ENCODE measurements at places on chromosomes 2 and 18.

GRCh38 chr2:237602409-237602808 lies 11.9 kb upstream of the RAB17 start:
- DNase-seq = no peak

GRCh38 chr2:100965596-100965995 lies 36.5 kb upstream of the RPL31 start:
- no peak for DNase-seq

DNA sequence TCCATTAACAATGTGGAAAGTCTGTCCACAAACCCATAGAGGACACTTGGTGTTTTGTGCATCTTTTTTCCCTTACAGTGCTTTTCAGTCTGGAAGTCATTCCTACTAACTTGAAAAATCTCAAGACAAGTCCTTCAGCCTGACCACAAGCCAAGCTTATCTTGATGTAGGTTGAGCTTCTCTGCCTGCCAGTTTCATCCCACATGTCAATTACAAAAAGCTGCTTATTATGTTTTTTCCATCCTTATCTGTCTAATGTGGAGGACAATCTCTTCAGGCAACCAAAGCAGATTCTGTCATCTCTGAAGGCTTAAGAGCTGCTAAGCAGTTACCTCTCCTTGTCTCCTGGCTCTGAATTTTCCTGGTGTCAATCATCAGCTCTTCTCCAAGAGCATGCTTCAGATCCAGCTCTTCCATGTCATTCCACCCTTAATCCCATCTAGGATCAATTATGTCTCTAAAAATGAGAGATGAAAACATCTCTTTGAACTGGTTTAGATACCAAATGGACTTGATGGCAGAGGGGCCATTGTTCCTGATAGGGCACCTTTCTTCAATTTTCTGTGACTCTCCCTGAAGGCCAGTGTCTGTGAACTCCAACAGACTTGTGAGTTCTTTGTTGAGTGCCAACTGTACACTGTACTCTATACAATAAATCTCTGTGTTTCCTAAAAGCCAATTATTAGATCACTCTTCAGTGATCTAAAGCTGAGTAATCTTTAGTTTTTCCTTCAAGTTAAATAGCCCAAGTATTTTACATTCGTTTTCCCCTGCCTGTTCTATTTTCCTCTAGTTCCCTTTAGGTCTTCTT lies 208.6 kb downstream of the RBM43 start:
- no peak for DNase-seq

DNA sequence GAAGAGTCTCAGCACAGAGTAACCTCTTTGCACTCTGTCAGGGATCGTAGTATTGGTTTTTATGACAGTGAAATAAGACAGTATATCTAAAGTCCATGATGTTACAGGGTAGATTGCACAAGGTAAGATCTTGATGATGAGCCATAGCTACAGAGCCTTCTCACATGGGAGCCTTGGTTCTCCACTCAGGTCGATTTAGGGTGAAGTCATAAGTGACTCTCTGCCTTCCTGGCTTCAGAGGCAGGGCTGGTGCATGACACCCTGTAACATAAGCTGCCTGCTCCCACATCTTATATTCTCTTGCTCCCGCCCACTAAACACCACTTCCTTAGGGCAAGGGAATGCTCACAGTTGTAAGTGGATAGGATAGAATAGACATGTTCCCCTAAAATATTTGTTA lies 13.3 kb downstream of the DAPL1 start:
- DNase-seq = no peak

GRCh38 chr18:3675994-3676393 lies 226.0 kb downstream of the TGIF1 start:
- no peak for DNase-seq

GRCh38 chr18:63523660-63524059 lies 18.5 kb upstream of the SERPINB12 start:
- DNase-seq = no peak

DNA sequence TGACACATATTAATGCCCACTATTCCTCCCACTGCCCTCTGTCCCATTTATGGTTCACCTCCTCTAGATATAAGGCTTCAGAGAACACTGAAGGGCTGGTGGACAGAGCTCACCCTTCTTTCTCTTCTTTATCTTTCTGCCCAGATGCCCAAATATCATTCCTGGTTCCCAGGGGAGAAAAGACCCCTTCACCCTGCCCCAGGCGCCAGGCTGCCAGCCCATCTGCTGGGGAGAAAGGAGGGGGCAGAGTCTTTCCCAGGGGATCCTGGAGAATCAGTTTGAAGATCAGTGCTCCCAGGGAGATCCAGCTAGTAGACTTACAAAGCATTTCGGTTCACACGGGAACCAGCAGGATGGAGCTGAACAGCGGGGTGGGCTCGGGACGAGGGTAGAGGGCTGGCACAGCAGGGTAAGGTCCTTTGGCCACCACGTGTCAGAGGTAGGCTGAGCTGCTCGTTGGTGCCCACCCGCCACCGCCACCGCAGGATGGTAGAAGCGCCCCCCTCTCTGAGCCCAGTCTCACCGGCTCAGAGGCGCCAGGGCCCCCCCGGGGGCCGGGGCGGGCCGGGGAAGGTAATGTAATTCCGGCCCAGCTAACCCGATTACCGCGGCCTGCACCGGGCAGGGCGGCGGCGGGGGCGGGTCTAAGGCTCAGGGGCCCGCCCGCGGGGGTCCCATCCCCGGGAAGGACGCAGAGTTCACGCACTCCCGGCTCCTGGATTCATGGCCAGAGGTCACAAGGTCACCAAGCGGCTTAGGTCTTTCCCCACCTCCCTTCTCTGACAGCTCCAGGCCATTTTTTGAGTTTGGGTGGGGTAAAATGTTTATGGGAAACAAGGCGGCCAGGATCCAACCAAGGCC lies 1.3 kb upstream of the TLX2 start:
- no peak for DNase-seq

- DNase-seq = no peak
Observed at GRCh38 chr2:153939124-153939796, 67.5 kb downstream of the GALNT13 start.

DNA sequence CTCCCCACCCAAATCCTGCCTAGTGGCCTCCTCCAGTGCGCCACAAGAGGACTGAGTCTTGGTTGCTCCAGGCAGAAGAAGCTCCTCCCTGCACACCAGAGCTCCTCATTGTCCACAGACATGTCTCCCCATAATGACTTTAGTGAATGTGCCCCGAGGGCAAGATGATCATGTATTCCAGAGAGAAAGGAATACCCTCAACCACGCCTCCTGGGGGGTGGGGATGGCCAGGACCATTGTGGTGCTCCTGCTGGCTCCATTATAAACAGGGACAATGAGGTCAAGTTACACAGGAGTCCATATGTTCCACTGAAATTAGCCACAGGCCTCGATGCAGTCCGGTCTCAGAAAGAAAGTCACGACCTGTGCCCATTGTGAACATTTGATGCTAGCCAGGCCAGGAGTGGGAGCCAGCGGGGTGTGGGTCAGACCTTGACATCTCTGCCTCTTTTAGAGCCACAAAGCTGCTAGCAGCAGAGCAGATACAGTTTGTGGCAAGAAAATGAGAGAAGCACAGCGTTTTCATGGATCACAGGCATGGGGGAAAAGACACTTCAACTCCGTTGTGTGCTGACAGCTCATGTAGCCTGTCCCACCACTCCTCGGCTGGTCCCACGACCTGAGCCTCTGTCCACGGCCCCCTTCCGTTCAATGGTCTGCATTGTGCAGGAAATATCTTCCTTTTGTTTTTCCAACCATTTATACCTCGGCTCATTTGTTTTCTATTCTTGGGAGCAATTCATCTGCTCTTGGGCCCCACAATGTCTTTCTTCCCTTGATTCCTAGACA lies 70.7 kb upstream of the FZD7 start:
- no peak for DNase-seq

GRCh38 chr2:18194161-18194560 lies 315.7 kb downstream of the KCNS3 start:
- no peak for DNase-seq

DNA sequence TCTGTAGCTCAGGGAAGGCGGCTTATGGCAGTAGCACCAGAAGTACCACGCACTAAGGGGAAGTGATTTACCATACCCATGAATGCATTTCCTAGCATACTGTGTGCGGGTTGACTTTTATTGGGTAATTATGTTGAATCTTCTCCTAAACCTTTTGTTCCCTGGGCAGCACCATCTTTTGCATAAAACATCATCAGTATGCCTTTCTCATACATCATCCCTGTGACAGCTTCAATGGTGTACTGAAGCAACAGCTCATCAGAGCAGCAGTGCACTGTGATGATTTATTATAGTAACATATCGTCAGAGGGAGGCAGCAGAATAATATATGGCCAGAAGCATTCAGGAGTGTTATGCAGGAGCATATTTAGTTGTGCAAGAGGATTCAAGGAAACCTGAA lies 204.9 kb downstream of the CDH7 start:
- no peak for DNase-seq

DNA sequence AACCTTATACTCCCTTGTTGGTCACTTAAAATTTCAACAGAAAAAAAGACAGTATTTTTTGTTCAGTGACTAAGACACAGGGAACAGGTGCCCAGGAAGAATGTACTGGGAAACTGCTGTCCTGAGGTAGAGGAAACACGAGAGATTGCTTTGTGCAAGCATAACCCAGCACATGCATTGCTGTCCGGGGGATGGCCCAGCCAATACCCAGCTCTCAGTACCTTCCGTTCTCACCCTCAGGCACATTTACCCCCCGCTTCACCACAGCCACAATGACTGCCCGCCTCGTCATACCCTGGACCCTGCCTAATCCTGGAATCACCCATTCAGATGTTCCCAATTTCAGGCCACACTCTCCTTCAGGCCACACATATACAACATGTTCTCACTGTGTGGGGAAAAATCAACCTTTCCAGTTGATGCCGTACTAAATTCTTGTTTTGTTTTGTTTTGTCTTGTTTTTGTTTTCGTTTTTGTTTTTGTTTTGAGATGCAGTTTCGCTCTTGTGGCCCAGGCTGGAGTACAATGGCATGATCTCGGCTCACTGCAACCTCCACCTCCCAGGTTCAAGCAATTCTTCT lies 140.7 kb downstream of the ESCO1 start:
- DNase-seq = no peak

GRCh38 chr2:141348481-141348880 lies 782.3 kb downstream of the LRP1B start:
- no peak for DNase-seq

- no peak for DNase-seq
Observed at GRCh38 chr2:42879913-42880737, 87.7 kb upstream of the HAAO start.

- DNase-seq = no peak
Observed at GRCh38 chr2:212392043-212392442, 146.6 kb downstream of the ERBB4 start.

GRCh38 chr2:165898381-165898780 lies 55.2 kb downstream of the TTC21B start:
- no peak for DNase-seq

GRCh38 chr2:105953942-105954341 lies 209.2 kb downstream of the NCK2 start:
- no peak for DNase-seq

- DNase-seq = no peak
Observed at GRCh38 chr2:209648714-209649113, 122.9 kb upstream of the UNC80 start.

DNA sequence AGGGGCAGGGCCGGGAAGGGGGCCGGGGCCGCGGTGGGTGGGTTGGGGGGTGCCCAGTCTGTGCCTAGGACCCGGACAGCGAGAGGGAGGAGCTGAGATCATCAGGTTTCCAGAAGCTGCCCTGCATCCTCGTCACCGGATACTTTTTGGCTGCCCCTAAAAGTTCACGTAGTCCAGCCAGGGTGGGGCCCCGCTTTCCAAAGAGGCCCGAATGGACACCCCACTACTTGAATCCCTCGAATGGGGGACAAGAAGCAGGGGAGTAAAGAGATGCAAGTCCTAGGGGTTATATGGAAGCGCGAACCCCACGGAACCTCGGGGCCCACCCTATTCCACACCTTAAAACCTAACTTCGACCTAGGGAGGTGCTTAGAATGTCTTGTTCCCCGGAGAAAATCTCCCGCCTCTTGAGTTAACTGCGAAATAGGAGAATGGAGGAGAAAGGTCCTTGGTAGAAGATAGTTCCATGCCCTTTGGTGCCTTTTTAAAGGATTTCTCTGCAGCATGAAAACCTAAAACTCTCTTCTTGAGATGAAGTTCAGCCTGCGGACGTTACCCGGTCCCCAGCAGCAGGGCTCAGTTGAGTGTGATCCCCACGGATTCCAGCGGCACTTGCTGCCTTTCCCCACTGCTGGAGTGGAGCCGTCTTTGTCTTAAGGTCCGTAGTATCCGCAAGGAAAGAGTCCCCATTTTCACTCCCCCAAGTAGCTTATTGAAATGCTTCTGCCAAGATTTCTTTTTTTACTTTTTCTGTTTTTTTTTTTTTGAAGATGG lies 2.1 kb upstream of the RNF152 start:
- no peak for DNase-seq

GRCh38 chr2:67471681-67472080 lies 74.5 kb downstream of the ETAA1 start:
- no peak for DNase-seq

DNA sequence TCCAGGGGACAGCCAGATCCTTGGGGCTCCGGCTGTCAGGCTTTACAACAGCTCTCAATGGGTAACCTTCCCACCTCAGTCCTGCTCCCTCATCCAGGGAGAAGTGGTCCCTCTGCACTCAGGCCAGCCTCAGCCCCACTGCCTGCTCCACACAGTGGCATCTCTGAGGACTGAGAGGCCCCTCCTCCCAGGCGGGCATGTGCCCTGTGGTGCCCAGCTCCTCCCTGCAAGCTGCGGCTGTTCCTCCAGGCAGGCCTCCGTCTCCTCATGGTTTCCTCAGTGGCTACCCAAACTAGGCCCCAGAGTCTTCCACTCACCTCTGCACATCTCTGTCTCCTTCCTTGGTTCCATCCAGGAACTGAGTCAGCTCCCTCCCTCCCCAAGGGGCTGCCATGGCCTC lies 81.7 kb upstream of the TMEM200C start:
- no peak for DNase-seq

DNA sequence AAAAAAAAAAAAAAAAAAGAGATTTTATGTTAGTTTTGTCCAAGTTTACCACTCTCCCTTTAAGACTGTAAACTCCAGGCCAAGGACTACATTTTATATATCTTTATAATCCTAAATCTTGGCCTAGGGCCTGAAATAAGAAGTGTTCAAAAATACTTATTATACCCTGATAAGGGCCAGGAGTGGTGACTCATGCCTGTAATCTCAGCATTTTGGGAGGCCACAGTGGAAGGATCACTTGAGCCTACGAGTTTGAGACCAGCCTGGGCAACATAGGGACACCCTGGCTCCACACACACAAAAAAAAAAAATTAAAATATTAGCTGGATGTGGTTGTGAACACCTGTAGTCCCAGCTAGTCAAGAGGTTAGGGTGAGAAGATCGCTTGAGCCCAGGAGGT lies 12.7 kb downstream of the TRIP12 start:
- DNase-seq = no peak

- no peak for DNase-seq
Observed at GRCh38 chr2:3463186-3463835, 56.0 kb downstream of the ADI1 start.

- no peak for DNase-seq
Observed at GRCh38 chr2:99697811-99698568, 208.2 kb upstream of the REV1 start.

Measured in T-cell (primary cell).